Cerebellar cortex (tissue), 1 donor: ENCODE measurements at places on chromosomes 1 and 21.

DNA sequence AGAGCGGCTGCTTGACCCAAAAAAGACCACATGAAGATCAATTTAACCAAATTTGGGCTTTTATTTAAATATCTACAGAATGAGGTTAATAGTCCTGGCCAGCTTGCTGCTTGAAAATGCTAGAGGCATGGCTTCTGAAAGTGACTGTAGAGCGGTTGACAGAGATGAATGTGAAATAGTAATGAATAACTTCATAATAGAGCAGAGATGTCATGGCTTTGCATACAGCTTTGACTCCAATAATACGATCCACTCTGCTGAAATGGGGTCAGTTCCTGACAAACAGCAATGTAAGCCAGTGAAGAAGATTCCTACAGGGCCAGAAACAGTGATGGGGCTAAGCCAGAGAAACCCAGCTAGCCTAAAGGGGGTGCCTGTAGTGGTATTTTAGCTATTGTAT, 183.8 kb downstream of the PBX1 start:
- DNase-seq: no peak

GRCh38 chr1:37716321-37716720, 24.0 kb downstream of the CDCA8 start:
- no peak for DNase-seq

- no peak for DNase-seq
These were observed 782.9 kb upstream of the TPTE start for GRCh38 chr21:9738527-9738926.

DNA sequence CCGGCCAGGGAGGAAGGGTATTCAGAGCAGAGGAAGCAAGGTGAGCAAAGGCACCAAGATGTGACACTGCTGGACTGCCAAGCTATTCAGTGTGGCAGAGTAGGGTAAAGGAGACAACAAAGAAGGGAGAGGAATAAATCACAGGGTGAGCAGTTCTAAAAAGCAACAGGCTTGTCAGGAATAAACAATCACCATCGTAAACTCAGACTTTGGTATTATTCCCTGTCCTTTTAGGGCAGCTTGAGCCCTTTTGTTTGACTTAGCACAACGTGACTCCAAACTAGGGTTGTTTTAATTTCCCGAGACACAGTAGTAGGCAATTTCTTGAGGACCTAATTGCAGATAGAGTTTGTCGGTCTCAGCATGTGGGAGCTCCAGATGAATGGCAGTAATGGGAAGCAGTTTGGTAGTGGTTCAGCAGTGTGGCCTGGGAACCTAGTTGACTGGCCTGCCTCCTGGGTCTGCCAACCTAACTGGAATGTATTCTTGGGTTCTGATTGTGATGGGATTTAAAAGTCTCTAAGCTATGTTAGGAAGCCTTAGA, 4.3 kb downstream of the CR1L start:
- no peak for DNase-seq

- DNase-seq: no peak
These were observed 45.3 kb upstream of the FBXO28 start for GRCh38 chr1:224068458-224069072.

DNA sequence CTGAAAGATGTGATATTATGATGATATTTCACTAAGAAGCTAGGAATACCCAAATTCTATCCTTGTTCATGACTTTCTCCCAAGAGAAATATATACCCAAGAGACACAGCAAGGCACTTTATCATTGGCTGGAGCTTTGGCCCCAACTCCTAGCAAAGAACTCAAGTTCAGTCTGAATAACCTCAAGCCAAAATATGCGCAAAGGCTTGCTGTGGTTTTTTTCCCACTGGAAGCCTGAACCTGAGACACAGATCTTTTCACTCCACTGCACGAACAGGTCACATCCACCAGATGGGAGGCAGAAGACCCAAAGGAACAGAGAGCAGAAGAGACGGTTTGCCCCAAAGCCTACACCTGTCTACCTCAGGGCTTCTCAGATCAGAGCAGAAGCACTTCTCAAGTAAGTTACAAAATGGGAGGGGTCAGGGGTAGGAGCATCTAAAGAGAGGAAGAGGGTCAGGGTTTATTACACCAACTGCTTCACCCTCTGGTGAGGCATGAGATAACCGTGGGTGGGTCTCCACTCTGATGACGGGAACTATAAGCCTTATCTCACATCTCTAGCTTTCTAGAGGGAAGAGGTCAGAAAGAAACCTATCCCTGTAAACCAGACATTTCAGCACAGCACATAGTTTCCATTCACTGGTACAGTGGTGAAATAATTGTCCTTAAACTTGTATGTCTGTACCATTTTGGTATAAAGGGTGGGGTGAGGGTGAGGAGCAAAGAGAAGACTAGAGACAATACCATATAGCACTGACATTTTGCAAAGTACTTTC, 17.1 kb upstream of the CDC42BPA start:
- DNase-seq: no peak

DNA sequence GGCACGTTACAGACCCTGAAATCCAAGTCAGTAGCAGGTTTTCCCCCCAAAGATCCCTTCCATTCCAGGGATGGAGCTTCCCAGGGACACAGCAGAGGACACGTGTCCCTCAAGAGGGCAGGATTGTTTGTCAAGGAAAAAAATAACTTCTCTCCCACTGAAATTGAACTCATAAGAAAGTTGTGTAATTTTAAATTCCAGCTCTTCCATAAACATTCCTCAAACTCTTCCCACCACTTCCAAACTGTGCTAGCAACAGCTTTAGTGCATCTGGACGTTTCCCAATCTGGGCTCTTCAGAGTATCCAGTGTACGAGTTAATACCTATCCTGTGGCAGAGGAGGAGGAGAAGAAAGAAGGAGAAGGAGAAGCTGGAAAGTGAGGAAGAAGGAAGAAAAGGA, 79.6 kb downstream of the PSMG1 start:
- no peak for DNase-seq

GRCh38 chr21:44838039-44838895, 20.4 kb upstream of the SUMO3 start:
- DNase-seq: no peak

- DNase-seq: no peak
These were observed 84.1 kb upstream of the PRDX6 start for GRCh38 chr1:173392895-173393658.

DNA sequence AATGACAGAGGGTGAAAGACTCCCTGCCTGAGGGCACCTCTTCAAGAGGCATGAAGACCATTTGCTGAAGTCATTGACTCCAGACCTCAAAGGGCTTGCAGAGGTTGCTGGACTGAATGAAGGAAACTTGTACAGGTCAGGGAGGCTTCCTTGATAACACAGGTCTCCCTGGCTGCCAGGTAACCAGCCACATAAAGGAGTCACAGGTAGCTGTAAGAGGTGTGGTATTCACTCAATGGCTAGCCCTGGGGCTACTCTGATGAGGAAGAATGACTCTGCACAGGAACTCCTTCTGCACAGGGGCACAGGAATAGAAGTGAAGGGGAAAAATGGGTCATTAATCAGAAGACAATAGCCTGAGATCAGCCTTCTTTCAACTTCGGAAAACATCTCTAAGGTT, 187.5 kb downstream of the LMX1A start:
- DNase-seq: no peak

DNA sequence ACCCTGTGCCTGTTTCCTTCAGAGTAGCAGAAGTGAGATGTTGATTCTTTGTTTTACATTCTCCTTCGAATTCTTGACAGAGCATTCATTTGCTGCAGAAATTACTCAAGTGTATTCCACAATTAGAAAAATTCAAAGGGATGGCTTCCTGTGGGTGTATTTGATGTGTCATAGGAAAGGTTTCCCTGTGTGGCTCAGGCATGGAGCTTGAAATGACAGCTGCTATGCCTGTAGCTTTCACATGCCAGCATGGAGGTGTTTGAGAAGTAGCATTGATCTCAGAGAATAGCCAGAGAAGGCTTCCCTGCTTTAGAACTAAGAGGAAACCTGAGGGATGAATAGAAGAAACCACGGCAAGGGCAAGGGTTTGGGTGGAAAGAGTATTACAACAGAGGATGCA, 317.2 kb upstream of the DEPDC1 start:
- DNase-seq: no peak

DNA sequence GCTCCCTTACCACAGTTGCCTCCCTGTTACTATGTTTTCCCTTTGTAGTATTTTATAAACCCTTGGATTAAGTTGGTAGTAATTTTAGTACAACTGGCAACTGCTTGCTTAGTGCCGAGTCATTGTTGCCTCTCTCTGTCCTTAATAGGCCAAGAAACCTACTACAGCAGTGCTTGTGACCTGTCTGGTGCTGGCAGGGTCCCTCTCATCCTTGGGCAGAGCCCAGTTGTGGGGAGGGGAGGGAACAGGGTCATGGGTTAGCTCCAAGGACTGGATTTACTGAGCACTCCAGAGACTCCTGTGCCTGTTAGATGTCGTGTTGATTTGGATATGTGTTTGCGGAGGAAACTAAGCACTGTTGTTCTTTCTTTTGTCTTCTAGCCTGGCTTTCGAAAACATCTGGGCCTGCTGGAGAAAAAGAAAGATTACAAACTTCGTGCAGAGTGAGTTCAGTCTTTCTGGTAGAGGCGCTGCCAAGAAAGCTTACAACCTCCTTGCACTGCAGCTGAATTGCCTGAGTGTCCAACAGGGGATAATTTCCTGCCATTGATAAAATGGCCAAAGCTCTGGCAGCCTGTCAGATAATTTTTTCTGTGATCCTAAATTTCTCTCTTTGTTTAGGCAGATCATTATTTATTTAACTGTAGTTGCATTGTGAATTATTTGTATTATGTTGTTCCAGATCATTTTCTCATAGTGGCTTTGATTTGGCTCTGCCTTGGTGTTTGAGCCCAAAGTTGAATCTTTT, 3.6 kb downstream of the UTP11 start:
- DNase-seq: no peak

GRCh38 chr1:44347280-44347679, 7.8 kb downstream of the ERI3 start:
- no peak for DNase-seq

- DNase-seq: no peak
These were observed 92.5 kb upstream of the ADGRL2 start for GRCh38 chr1:81708250-81708649.

DNA sequence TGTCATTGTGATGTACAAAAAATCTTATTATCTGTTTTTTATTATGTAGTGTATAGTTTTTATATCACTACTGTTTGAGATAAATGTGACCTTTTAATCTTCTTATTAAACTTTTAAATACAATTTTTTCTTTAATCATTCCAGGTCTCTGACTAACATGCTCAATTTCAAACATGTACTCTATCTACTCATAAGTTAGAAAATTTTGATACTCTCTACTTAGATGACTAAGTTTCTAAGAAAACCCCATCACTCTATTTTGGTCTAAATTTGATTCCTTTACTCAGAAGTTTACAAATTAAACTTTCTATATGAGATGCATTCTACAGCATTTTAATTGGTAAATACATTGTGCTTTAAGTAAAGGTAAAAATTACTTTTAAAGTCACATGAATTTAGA, 544.0 kb downstream of the PTBP2 start:
- no peak for DNase-seq

DNA sequence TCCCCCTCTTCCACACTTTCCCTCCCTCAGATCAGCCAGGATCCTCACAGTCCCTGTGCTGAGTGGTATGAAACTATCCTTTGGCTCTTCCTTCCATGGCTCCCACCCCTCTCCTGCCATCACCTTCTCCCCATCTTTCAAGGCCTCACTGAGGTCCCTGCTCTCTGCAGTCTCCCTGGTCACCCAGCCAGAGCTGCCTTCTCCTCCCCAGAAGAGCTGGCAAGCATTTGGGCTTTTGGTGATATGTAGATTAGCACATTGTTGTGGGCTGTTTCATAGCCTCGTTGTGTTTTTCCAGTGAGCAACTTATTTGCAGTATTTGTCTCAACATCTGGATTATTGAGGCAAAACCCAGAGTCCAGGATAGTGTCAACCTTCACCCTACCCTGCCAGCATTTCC, 2.2 kb downstream of the CSF1 start:
- no peak for DNase-seq

- DNase-seq: peak; percentile 58
These were observed 38.0 kb upstream of the RASAL2 start for GRCh38 chr1:178055779-178056471.

GRCh38 chr1:237327061-237327460, 285.1 kb downstream of the RYR2 start:
- DNase-seq: no peak

DNA sequence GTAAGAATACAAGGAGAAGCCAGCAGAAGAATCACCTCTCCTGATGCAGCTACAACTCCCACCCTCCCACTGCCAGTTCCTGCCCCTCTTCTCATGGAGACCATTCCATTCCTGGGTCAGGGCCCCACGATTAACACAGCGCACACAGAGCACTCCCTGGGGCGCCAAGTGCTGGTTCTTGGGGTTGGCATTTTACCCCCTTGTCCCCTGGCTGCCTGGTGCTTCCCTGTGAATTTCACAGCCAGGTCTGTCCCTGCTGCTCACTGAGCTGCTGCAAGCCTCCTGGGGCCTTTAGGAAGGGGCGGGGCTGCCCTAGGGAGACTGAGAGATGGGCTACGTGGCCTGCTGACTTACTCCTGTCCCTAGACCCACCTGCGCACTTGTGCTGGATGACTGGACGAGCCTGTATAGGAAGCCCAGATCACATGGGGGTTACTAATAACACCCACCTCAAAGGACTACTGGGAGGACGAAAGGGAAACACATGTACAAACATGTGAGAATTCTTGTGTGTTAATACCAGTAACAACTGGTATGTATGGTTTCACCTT, 4.8 kb downstream of the ZNF672 start:
- DNase-seq: no peak

GRCh38 chr1:218480137-218480536, 135.0 kb downstream of the TGFB2 start:
- DNase-seq: no peak

- DNase-seq: no peak
These were observed 40.5 kb downstream of the COL6A1 start for GRCh38 chr21:46021978-46022544.

- no peak for DNase-seq
These were observed 441.4 kb downstream of the RPS6KC1 start for GRCh38 chr1:213492161-213493041.

- DNase-seq: no peak
These were observed 1.9 kb downstream of the BTF3L4 start for GRCh38 chr1:52057876-52058415.

GRCh38 chr1:30659702-30660101, 63.7 kb downstream of the MATN1 start:
- DNase-seq: no peak

DNA sequence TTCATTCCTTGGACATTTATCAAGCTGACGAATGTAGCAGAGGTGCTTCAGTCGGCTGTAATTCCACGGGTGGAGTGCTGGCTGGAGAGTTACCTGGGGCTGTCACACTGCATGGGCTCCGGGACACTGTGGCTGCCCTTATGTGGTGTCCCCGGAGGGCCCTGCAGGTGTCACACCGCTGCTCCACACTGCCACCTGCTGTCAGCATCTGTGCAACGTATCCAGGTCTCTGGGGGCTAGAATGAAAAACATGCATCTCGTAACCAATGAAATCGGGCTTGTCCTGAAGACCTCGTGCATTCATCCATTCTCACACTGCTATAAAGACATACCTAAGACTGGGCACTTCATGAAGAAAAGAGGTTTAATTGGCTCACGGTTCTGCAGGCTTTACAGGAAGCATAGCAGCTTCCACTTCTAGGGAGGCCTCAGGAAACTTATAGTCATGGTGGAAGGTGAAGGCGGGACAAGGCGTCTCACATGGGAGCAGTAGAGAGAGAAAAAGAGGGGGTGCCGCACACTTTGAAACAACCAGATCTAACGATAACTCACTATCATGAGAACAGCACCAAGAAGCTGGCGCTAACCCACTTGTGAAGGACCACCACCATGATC, 46.7 kb upstream of the PCBP3 start:
- peak; percentile 52 for DNase-seq
